ENCODE measurements at places on chromosomes 3 and 15.

DNA sequence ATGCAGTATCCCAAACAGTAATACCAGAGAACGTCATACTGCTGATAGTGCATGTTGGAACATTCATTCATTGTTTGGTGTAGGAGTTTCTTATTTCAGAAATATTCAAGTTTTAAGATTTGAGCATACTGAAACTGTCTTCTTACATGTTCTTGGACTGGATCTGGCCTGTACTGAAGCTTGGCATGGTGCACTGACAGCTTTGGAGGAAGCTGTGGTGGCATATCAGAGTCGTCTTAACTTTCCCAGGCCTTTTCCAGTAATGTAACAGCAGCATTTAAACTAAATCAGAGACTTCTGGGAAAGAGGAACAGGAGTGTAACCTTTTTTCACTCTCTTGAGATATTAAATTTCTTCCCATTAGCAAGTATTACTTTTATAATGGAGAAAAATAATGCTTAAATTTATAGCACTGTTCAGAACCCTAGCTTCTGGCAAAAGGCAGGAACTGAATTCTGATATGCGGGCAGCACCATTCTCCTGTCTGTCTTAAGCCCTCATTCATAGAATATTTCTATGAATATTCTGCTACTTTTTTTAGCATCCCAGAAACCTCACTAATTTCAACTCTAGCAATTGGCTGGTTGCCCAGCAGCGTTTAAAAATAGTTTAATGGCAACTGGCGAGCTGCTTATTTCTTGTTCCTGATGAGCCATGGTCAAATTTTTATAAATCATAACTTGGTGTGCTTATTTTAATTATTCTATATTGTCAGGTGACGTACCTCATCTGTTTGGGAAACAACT, 31.1 kb downstream of the DNAJC13 start:
- no peak for DNase-seq

GRCh38 chr3:138097192-138098172, 17.9 kb downstream of the DZIP1L start:
- DNase-seq: no peak

GRCh38 chr3:65778968-65779367, 259.8 kb downstream of the MAGI1 start:
- DNase-seq: no peak

DNA sequence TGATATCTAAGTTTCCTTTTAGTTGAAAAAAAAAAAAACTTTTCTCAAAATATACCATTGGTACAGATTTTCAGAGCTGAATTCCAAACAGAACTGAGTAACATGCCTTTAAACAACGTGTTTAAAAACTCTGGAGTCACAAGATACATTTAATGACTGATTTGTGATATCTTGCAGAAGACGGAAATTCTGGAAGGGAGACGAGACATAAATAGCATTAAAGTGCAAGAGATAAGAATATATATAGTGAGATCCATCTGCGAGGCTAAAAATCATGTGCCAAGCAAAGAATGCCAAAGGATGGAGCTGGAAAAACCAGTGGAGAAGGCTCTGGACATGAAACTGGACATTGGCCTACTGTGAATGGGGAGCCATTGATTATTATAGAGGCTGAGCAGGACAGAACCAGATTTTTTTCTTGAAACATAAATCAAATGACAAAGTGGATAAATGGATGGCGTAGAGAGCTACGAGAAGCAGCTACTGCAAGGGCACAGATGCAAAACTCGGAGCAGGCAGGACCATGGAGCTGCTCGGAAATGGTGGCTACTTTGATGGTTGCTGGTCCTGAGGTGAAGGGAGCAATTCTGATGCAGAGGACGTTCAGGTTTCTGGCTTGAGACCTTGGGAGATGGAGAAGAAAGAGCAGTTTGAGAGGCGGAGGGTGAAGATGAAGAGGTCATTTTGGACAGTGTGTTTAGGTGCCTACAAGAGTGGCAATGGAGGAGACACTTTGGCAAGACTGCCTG, 88.8 kb downstream of the CPN2 start:
- DNase-seq: no peak

- DNase-seq: no peak
These were observed 17.1 kb upstream of the KY start for GRCh38 chr3:134667956-134668355.

DNA sequence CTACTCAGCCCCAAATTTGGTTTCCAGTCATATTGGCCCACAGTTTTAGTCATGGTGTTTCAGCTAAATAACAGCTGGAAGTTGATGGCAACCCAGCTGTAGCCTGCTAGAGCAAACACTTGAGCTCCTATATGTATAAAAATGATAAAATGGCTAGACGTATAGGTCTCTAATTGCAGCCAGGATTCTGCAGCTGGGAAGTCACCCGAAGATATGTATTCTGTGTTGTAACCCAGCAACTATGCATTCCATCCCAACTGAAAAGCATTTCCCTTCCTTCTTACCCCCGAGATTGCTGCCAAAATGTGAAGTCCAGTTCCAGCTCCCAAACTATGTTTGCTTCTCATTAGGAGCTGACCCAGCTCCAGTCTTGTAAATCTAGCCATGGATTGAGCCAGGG, 408.4 kb downstream of the AGBL1 start:
- DNase-seq: no peak

Data from fibroblast of the conjunctiva (primary cell).